NCI-H1417 (cell line): ENCODE measurements at places on chromosomes 4 and X.

DNA sequence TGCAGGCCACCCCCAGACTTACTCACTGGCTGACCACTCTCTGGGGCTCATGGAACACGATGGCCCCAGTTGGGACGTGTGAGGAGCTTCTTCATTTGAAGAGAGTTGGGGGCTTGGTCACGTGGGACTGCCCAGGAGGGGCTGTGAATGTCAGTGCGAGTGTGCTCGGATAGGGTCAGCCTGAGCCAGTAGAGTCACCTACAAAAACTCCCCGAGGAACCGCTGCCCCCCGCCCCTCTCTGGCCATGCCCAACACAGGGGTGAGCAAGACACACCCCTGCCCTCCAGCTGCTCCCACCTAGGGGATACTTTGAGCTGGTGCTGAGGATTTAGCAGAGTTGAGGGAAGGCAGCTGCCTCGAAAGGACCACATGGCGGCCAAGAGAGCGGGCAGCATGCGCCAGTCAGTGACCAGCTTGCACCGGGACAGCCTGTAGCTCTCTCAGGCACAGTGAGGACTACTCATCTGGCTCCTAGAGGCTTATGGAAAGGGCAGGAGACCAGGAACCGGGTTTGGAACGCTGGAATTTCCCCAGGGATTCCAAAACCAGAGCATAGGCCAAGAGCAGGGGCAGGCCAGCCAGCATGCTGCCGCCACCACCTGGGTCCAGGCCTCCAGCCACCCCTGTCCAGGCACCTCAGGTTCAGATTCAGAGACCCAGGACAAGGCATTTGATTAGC, 8.4 kb downstream of the PNMA6E start:
- no peak for DNase-seq

- DNase-seq, result no peak
Observed at GRCh38 chrX:5936438-5936837, 292.2 kb downstream of the NLGN4X start.

DNA sequence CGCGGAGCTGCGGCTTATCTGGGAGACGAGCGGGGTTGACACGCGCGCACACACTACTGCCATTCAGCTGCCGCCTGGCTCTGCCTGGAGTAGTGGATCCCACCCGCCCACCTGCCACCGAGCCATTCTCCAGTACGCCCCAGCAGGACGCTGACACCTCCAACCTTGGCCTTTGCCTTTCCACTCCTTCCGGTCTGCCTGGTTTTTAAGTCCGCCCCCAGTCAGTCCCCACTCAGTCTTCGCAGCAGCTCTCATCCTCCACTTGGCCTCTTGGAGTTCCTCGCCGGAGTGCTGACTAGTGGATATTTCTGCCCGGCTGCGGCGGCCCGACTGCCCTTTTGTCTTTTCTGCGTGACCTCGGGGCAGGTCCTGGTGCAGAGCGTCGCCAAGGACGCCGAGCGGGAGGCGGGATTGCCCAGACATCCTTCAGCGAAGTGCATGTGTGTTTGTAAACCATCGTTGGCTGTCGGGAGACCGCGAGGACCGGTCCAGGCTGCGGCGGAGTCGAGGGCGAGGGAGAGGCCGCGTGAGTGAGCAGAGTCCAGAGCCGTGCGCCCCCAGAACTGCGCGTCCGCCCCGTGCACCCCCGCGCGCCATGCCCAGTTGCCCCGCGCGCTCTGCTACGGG, 1.1 kb downstream of the SLIT2 start:
- DNase-seq, result peak; percentile 81

DNA sequence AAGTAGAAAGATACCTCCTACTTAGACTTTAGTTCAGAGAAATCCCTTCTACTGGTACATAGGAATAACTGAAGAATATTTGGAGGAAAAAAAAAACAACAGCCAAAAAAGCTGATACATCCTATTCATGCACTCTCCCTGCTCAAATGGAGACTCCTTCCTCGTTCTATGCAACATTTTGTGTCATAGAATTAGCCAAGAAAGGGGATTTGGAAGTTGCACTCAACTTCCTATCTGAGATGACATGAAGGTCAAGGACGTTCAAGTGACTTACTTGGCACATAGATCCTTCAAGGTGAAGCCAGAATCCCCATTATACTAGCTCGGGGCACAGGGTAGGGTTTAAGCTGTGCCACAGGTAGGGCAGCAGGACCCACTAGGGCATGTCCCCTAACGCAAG, 56.2 kb upstream of the S100G start:
- no peak for DNase-seq

- no peak for DNase-seq
Observed at GRCh38 chrX:13923289-13923688, 106.4 kb upstream of the GPM6B start.

DNA sequence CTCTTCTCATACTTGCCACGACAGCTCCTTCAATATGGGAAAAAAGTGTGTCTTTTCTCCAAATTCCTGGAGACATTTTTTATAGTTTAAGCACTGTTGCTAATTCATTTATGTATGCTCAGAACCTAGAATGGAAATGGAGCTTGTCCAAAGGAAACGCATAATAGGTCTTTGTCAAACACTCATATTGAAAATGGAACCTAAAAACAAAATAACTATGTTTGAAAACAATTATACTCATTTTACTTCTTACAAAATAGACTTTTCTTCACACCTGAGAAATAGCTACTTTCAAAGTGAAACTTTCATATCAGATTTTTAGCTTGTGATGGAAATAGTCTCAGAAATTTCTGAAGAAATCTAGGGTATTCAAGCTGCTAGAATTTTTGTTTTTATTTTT, 529.7 kb upstream of the BOD1L1 start:
- DNase-seq, result no peak

DNA sequence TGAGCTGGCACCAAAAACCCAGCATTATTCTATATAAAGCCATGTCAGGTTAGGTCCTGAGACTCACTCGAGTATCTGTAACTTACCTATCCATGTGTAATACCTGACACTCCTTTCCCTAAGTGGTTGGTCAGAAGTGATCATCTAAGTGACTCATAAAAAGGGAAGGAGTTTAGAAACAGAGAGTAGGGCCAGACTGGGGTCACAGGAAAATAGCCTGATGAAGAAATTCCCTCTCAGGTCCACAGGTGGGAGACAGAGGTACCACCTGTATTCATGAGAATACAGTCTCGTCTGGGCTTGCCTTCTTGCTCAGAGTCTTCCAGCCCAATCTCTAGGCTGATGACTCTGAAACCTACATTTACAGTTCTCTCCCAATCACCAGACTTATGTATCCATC, 161.8 kb upstream of the MAP3K15 start:
- DNase-seq, result no peak

DNA sequence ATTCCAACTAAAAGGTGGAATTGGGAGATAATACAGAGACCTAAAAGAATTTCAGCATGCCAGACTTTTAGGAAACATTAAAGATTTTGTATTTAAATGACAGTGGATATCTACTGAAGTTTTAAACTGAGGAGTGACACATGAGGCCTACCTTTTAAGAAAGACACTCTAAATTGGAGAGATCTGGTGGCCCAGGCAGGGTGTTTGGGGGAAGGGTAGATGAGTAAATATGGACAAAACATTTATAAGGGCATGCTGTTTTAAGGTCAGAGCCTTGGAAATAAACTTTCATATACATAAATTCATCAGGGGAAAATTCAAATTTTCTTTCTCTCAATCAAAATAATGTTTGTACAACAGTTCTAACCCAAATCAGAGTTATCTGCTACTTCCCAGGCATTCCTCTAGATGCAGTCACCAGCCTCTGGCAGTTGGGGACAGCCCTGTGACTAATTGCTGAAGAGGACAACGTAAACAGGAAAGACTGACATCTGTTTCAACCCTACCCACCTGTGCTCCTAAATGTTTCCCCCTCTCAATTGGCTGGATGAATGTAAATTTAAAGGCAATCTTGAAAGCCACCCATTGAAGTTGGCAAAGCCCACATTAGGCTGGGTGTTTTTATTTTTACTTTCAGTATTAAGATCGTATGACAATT, 1646.9 kb upstream of the ADGRL3 start:
- DNase-seq, result no peak

DNA sequence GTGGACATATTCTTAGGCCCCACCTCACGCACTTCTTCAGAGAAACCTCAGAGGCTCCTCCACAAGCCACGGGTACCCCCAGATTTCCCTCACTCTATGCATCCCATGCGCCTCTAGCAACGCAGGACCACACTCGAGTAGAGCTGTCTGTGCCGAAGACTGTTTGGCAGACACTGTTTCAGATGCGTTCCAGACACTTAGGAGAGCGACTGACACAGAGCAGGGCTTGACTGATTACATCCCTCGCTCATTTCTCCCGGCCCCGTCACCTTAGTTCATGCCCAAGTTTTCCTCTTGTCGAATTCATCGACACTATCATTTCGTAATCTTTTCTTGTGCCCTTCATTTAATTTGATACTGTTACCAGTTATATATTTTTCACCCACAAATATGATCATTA, 15.0 kb downstream of the SORBS2 start:
- DNase-seq, result no peak

- DNase-seq, result no peak
Observed at GRCh38 chr4:127425851-127426250, 206.9 kb upstream of the INTU start.

DNA sequence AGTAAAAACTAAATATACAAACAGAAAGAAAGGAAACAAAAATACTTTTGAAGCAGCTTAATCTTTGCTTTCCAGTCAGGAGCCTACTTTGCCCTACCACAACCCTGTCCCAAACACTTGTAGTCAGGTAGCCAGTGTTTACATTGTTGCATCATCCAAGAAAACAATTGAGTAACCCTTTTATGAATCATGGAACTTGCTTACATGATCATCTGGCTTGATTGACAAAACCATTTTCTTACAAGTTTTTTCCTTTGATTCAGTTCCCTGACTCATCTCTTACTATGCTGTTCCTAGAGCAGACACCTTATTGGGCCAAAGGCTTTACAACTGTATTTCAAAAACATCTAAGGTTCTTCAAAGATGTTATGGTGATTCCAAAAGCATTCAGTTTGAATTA, 740.1 kb downstream of the KLHL13 start:
- no peak for DNase-seq
